ENCODE measurements at places on chromosomes 1 and 21.

DNA sequence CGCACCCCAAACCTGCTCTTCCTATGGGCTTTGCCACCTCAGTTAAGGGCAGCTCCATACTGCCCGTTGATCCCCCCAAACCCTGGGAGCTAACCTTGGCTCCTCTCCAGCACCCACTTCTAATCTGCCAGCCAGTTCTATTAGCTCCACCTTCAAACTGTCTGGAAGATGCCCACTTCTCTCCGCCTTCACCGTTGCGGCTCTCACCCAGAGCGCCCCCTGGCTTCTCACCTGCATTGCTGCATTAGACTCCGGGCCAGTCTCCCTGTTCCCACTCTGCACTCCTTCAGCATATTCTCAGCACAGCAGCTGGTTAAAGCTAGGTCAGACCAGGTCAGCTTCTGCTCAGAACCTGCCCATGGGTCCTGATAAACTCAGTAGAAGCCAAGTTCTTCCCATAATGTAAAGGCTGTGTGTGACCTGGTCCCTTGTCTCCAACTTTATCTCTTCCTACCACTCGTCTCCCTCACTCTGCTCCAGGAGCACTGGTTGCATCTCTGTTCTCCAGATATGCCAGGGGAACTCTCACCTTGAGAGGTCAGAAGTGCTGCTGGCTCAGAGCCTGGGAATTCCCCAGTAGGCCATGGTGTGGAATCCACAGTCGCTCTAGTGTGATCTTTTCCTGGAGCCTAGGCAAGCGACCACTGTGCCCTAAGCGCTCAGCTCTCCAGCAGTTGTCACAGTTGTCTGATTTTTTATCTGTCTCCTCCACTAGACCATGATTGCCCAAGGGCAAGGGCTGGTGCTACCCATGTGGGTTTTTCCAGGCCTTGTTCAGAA, 150.3 kb downstream of the HMGB4 start:
- DNase-seq: no peak

DNA sequence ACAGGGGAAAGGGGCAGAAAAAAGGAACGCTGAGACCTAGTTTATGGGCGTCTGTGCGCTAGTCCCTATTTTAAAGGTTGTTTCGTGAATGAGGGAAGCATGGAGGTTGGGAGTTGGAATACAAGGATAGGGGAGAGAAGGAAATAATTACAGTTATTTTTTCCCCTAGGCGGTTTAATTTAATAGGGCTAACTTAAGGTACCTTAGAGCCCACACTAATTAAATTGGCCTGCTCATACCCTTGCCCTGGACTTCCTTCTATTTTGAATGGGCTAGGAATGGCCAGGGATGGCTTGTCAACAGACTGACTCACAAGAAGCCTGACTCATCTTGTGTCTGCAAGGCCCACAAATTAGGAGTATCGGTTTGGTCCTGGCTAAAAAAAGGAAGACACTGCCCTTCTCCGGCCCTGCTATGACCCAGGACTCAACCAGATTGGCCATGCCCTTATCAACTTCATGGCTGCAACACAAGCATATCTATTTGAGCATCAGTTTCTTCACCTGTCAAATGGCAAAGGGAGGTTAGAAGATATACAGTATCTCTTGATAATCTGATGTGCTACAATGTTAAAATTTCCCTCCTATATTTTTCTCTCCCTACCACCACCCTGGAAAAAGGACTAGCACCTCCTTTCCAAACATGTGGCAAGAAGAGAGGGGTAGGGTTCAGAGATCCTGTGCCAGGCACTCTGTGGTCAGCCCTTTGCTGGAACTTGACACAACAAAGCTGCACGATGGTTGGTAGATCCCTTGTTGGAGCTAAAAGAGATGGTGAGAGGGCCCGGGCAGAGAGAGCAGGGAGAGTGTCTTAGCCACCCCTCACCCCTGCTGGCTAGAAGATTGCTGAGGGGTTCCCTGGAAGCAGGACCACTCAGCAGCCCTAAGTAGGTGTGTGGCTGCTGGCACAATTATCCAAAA, 2.2 kb upstream of the SSBP3 start:
- no peak for DNase-seq

DNA sequence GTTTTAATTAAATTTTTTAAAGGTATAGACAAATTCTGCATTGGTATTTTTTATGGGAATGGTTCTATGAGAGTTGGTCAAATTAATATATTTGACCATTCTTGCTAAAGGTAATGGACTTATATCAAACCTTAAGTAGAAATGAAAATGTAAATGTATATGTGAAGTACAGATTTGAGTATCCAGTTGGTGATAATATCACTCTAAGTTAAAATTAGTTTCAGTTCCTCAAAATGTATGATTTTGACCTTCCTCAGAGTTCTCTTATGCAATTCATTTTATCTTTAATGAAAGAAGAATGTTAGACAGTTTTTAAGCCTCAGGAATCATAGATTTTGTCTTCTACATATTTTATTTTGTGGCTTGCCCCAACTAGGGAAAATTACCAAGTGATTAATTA, 1291.5 kb upstream of the B3GALT2 start:
- DNase-seq: no peak

- DNase-seq: no peak
Observed at GRCh38 chr1:68344208-68344607, 105.5 kb downstream of the RPE65 start.
